ENCODE measurements at places on chromosomes 6 and 20. TPM values are rescaled to one million over a fixed set of nuclear protein-coding genes. Genes with fewer than 3 reads are reported as not detected.

RIMS1 gene
- not detected for total RNA-seq

DNA sequence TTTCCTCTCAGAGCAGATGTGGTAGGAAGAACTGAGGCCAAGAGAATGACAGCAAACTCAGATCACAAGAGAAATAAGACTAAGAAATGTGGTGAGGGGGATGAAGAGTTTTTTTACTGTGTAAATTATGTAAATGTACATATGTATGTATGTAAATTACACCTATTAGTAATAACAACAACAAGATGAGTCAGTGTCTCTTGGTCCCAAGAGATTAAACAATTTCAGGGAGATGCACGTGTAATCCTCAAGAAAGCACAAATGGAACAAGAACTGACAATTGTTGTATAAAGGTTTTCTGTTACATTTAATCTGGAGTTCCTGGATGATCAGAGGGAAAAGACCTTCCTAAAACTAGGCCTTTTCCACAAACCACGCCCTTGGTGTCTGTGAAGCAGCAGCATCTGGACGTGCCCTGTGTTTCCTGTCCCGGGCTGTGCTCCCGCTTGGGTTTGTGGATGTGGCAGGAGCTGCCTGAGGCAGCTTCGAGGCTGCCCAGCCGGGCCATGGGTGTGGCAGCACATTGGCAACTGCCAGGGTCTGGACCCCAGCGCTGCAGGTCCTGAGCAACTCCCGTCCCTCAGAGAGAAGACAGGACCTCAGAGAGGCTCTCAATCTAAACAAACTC lies 994 bp downstream of the CLDN20 start:
- H3K27me3 ChIP-seq = no peaks in the 10 kb centered on the region
- H3K27ac ChIP-seq = no peak overlapping the region
- no peak overlapping the region for H3K4me3 ChIP-seq
- DNase-seq = no peak
- peaks cover 4% of the 10 kb centered on the region for H3K4me1 ChIP-seq
- peaks cover 20% of the 10 kb centered on the region for H3K36me3 ChIP-seq

DNA sequence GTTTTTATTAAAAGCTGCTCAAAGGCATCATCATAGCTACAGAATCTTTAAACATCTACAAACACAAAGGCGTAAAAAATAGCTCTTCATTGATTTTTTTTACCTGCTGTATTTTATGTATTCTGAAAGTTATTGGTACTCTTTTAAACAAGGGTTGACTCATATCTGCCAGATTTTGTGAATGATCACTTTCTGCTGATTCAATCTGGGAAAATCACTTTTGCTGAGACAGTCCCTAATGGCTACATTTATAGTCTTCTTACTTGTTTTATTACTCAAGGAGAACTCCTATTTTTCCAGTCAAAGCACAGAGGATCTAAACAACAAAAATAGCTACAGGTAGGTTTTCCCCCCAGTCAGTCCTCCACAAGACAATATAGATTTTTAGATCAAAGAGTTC lies 739.0 kb downstream of the CBLN4 start:
- H3K27me3 ChIP-seq = no peaks in the 10 kb centered on the region
- no peak overlapping the region for H3K4me3 ChIP-seq
- no peaks in the 10 kb centered on the region for H3K4me1 ChIP-seq
- H3K36me3 ChIP-seq = no peaks in the 10 kb centered on the region

DNA sequence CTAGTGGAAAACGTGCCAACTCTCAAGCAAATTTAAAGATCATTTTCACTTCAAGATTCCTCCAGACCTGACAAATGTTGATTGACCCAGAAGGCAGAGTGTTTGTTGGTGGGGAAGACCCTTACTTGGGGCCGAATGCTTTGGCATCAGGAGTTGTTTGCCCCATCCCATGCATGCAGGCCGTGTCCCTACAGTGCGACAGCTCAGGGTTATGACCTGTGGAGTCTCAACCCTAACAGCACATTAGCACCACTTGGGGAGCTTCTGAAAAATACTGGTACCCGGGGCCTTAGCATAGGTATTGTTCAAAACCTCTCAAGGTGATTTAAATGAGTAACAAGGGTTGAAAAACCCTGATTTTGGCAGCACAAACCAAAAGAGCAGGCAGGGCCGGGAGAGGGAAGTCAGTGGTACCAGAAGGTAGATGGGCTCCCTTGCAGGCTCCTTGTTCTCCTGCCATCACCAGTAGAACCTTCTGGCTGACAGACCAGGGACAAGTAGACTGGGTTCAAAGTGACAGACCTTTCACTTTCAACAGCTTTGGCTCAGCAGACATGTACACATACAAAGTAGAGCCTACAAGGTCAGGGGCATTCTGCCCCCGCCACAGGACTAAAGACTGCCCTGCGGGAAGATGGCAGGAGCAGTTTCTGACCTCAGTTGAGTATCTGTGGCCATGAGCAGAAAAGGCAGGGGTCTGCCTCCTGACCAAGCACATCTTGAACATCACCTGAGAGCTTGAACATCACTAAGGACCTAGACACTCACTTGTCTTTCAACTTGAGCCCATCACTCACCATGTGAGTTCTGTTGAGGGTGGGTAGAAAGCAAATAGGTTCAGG lies 39.6 kb downstream of the PLCG1 start:
- H3K4me3 ChIP-seq = no peak overlapping the region
- peaks cover 43% of the 10 kb centered on the region for H3K36me3 ChIP-seq
- H3K27ac ChIP-seq = no peak overlapping the region
- H3K4me1 ChIP-seq = no peaks in the 10 kb centered on the region

SYNDIG1 gene
- not detected for total RNA-seq

- no peak for DNase-seq
- no peaks in the 10 kb centered on the region for H3K4me1 ChIP-seq
- no peaks in the 10 kb centered on the region for H3K36me3 ChIP-seq
- no peak overlapping the region for H3K4me3 ChIP-seq
- H3K27ac ChIP-seq = no peak overlapping the region
These were observed 55.5 kb upstream of the PDE10A start for GRCh38 chr6:165718491-165718891.

- H3K4me1 ChIP-seq = no peaks in the 10 kb centered on the region
- no peak overlapping the region for H3K4me3 ChIP-seq
- no peak for DNase-seq
- H3K27ac ChIP-seq = no peak overlapping the region
- no peaks in the 10 kb centered on the region for H3K27me3 ChIP-seq
- H3K36me3 ChIP-seq = no peaks in the 10 kb centered on the region
These were observed 76.0 kb downstream of the SRC start for GRCh38 chr20:37421988-37422387.

LPA gene
- total RNA-seq = not detected

- no peaks in the 10 kb centered on the region for H3K27me3 ChIP-seq
- no peak overlapping the region for H3K27ac ChIP-seq
- H3K4me1 ChIP-seq = peaks cover 79% of the 10 kb centered on the region
- DNase-seq = no peak
- peak overlapping the region; percentile 20 for H3K4me3 ChIP-seq
These were observed 6.1 kb downstream of the SIRPG start for GRCh38 chr20:1651268-1652058.

THBS2 gene
- not detected for total RNA-seq

Measured in CD4-positive, alpha-beta memory T cell (primary cell).